WERI-Rb-1 (cell line): ENCODE measurements at places on chromosomes 2 and 18.

DNA sequence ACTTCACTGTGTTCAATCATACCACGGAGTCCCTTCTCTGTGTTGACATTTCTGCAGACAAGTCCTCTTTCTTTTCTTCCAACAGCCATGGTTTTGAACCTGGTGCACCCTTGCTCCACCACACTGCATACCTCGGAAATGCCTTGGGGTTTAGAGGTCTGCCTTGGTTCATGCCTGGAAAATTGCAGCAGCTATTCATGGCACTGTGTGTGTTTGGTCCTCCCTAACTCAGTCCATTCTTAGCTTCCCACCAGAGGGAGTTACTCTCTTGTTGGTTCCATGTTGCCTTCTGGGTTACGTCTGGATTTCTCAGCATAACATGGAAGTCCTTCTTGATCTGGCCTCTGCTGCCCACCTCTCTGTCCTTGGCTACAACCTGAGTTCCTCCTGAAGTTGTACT, 206.0 kb downstream of the FHOD3 start:
- no peak for DNase-seq

- DNase-seq, result no peak
Observed at GRCh38 chr18:36580874-36581750, 247.7 kb downstream of the TPGS2 start.

DNA sequence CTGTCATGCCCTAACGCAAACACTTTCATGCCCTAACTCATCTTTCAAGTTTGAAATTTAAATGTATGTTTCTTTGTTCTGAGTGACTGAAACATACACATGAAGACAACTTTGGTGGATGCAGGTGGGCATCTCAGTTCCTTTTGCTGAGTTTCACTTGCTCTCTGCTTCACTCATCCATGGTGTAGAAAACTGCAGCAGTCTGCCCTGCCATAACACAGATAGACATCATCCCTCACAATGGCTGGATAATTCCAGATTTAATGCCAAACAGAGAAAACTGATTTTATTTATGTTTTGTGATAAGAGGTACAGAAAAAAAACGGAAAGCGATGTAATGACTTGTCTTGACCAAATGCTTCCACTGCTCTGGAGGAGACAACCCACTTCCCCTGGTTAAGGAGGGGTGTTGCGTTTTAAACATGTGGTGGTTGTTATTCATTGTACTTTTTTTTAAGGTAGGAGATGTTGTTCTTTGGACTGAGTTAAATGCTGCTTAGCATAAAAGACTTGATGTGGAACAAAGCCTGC, 70.4 kb downstream of the RHBDD1 start:
- no peak for DNase-seq

GRCh38 chr2:10610213-10610910, 79.4 kb downstream of the NOL10 start:
- DNase-seq, result no peak

DNA sequence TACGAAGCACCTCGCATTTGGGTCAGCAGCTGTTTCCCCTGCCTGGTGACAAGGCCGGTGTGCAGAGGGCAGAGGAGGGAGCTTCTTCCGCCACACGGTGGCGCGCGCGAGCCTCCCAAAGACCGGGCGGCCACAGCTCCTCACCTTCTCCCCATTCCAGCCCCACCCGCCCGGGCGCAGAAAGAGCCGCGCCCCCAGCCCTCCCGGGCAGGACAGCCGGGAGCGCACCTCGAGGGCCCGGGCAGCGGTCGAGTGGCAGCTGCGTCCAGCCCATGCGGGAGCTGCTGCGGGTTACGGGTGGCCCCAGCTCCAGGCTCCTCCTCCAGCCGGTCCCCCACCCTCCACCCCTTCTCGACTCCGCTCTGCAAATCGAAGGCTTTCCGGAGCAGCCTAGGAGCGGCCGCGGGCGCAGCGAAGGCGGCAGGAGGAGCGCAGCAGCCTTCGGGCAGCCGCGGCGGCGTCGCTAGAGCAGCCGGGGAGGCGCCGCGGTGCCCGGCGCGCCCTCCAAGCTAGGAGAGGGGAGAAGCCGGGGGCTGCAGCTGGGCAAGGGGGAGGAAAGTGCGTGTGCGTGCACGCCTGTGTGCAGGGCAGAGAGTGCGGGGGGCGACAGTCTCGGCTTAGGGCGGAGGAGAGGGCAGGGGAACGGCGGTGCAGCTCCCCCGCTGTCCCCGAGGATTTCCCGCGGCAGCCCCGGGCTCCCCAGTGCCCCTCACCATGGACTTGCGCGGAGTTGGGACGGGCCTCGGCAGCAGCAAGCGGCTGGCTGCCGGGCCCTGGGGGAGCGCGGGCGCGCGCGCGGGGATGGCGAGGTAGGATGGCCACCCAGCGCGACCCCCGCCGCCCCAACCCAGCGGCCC, at the start of gene CCDC85A:
Gene CCDC85A, plus strand, starts transcription at position 348 of the 857 bp plus-strand sequence. CDS start 635 bp downstream, outside the sequence.
- DNase-seq, result peak; percentile 91

- peak; percentile 52 for DNase-seq
Observed at GRCh38 chr2:72116081-72116533, 31.6 kb downstream of the CYP26B1 start.

DNA sequence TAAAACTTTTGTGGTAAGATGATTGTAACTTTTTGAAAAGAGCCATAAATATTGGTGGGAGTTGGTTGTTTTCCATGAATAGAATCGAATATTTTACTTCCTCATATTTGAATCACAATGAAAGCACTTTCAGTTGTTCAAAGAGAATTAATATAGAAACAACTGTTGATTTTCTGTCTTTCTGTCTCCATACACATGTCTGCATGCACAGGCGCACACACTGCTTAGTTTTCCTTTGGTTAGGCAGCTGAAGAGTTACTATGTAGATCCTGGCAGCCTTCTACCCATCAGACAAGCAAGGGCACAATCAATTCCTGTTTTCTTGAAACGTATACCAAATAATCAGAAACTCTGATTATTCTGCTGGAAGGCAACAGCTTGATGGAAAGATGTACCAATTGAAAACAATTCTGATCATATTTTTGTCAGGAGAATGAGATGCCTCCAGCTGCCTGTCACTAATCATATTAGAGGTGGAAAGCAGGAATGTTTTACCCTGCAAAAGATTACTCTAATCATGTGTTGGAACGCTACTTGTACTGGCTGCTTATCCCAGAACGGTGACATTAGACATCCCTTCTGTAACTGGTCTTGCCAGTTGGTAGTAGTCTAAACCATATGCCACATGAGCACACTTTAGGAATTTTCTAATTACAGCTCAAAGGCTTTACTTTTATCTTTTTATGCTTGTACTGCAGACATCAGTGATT, 24.0 kb downstream of the SPATS2L start:
- DNase-seq, result no peak

DNA sequence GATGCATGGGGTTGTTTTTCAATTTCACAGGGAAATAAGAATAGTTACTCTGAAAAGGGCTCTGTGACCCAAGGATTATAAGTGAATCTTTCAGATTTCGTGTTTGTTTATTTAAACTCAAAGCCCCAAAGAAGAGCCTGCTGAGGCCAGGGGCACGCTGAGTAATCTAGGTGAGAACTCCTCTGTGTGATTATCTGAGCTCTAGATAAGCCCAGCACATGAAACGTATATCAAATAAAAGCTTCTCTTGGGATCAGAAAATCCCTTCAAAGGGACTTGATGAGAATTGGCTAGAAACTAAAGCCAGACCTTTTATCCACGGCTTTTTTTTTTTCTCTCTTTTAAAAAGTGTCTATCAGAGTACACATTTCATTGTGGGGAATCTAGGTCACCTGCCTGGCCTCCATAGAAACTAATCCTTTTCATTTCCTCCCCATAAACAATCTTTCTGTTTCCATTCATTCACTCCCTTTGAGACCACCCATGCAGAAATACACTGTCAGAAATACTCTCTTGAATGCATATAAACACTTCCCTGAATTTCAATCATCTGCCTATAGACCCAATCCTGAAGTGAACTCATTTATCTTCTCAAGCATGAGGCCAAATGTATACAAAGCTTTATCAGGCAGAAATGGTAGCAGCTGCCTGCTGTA, 137.4 kb downstream of the RIT2 start:
- DNase-seq, result peak; percentile 58

DNA sequence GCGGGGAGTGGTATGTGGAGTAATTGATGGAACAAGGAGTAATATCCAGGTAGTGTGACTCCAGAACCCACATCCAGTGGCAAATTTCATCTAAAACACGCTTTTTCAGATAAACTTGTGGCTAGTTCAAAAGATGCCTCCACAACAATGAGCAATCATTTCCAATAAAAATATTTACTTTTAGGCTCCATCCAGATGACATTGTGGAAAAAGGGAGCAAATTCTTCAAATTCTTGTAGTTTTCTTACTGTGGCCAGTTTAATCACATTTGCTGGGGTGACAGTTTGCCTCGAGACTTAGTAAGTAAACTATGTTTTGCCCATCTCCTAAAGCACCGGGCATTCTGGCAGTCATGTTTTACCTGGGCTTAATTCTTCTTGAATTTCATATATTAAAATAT, 243.6 kb downstream of the IRS1 start:
- no peak for DNase-seq
